Stimulated activated CD8-positive, alpha-beta memory T cell treated with anti-CD3 and anti-CD28 coated beads, Interleukin-4, amount 100 ng/mL, for 24 hours (primary cell): ENCODE measurements at places on chromosomes 11 and 22.

GRCh38 chr22:23787600-23787896, 782 bp downstream of the SMARCB1 start:
- DNase-seq = no peak

DNA sequence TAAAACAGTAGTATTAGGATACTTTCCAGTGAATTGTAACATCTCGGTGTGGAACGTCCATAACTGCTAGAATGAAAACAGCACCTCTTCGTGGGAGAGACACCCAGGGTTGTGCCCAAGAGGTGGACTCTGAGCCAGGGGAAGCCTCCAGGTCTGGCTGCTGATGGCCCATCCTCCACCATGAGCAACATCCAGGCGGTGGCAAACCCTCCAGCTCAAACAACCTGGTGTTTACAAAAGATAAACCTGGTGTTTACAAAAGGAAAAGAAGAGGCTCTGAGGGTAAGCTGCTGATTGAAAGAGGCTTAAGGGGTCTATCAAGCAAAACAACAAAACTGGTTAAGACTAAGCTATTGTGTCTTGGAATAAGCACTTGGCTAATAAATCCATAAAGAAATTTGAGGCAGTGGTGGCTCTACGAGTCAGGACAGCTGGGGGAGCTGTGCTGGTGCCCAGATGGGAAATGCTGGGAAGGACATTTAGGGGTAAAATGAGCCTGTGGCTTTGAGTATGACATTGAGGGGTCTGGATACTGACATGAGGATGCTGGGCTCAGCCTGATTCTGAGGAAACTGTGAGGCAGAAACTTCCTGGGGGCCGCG, 909.0 kb downstream of the BRD1 start:
- DNase-seq = no peak

- no peak for DNase-seq
Observed at GRCh38 chr11:13338427-13339069, 61.0 kb downstream of the BMAL1 start.

DNA sequence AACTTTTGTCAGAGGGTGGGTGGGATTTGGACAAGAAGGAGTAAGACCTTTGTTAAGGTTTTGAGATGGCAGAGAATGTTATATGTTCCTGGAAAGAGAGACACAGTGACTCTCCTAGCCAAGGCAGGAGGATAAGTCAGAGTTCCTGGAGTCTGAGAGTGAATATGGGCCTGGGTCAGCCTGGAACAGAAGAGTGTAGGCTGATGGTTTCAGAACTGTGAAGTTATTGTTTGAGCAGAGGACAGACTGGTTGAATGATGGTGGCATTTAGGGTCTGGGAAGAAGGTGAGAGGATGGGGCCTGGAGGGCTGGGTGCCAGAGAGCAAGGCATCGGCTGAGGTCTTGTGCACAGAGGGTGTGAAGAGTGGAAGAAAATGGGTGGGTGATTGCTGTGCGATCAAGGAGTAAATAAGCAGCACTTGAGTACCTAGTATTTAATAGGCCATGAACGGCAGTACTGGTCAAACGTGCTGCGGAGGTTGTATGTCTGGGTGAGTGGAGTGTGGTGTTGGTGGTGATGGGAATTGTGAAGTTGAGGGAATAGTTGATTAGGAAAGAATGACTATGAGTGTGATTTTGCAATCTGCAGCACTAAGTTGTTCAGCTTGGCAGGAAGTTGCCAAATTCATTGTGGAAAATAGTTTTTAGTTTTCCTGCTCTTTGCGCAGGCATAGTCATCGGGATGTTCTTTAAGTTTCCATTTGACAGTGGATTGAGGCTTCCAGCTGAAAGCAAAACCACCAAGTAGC, 1.8 kb downstream of the PANX1 start:
- no peak for DNase-seq

DNA sequence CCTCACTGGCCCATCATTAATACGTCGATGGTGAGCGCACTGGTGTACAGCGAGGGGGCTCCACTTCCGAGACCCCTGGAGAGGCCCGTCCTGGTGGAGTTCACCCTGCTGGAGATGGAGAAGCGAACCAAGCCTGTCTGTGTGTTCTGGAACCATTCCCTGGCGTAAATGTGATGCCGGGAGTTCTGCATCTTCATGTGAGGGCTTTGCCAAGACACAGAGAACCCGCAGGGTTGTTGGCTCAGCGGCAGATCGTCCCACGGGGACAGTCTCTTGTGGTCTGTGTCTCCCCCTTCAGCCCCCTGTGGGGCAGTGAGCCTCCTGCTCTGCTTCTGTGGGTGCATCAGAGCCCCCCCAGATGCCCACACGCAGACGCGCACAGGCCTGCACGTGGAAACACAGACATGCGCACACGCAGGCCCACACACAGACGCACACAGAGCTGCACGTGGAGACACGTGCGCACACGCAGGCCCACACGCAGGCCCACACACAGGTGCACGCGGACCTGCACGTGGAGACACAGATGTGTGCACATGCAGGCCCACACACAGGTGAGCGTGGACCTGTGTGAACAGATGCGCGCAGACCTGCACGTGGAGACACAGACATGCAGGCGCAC, 55.8 kb upstream of the PRODH start:
- DNase-seq = no peak

DNA sequence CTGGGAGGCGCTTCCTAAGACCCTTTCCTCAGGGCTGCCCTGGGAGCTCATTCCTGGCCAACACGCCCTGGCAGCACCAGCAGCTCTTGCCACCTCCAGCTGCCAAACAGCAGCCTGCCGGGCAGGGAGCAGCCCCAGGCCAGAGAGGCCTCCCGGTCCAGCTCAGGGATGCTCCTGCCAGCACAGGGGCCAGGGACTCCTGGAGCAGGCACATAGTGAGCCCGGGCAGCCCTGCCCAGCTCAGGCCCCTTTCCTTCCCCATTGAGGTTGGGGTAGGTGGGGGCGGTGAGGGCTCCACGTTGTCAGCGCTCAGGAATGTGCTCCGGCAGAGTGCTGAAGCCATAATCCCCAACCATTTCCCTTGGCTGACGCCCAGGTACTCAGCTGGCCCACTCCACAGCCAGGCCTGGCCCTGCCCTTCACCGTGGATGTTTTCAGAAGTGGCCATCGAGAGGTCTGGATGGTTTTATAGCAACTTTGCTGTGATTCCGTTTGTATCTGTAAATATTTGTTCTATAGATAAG, 7.6 kb downstream of the SLC39A13 start:
- no peak for DNase-seq

- DNase-seq = no peak
Observed at GRCh38 chr11:102293873-102294601, 23.2 kb upstream of the BIRC3 start.

DNA sequence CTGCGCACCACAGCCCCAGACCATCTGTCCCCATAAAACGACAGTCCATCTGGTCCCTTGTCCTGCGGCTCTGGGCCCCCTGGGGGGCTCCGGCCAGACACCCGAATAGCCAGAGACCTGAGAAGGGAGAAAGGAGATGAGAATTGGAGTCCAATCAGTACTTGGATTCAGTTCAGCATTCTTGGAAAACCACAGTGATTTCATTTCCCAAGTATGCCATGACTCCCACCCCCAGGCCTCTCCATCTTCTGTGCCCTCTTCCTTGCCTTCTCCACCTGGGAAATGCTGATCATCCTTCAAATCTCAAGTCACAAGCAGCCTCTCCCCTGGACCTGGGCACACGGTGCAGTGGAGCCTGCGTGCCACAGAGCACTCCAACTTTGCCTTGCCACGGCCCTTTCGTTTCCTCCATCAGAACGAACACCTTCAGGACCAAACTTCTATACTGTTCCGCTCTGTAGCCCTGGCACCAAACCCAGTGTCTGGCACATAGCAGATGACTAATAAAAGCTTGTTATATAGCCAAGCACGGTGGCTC, 10.9 kb upstream of the MFNG start:
- no peak for DNase-seq

- no peak for DNase-seq
Observed at GRCh38 chr22:38731703-38732161, 24.1 kb downstream of the SUN2 start.

DNA sequence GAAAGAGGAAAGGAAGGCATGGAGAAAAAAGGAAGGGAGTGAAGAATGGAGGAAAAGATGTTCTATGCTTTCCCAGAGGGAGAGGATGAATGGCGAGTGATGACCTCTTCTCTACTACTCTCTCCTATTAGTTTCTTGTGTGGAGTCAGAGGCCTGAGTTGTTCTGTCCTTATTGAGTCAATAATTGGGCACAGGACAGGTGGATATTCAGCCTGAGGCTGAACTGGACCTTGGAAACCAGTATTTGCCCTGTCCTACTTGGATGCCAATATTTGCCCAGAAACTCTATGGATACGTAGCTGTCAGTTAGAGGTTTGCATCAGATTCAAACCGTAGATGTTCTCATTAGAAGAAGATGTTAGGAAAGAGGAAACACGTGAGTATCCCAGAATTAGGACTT, 17.6 kb upstream of the SWAP70 start:
- no peak for DNase-seq

DNA sequence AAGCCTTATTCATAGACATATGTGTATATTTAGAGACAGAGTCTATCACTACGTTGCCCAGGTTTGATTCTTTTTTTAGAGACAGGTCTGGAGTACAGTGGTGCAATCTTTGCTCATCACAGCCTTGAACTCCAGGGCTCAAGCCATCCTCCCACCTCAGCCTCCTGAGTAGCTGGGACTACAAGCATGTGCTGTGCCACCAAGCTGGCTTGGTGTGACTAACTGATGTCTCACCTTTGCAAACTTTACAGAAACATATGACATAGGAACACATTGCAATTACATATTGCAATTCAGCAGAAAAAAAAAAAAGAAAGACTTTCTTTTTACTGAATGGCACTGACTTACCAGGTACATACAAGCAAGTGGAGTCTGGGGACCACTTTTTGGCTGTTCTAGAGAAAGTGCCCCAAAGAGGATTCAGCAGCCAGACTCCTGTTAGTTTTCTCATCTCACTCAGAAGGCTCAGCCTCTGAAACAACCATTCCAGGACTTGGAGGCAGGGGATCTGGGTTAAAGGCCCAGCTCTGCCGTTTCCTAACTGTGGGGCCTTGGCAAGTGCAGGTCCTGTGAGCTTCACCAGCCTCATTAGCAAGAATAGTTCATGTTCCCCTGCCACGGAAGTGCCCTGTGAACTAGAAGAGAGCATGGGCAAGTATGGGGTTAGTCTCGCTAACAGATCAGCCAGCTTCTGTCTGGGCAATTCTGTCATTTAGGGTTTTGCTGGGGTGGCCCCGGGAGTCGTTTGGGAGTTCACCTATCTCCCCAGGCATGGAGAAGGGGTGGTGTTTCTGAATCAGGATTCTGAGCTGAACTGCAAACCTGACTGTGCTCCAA, 11.3 kb upstream of the NFAM1 start:
- DNase-seq = no peak

DNA sequence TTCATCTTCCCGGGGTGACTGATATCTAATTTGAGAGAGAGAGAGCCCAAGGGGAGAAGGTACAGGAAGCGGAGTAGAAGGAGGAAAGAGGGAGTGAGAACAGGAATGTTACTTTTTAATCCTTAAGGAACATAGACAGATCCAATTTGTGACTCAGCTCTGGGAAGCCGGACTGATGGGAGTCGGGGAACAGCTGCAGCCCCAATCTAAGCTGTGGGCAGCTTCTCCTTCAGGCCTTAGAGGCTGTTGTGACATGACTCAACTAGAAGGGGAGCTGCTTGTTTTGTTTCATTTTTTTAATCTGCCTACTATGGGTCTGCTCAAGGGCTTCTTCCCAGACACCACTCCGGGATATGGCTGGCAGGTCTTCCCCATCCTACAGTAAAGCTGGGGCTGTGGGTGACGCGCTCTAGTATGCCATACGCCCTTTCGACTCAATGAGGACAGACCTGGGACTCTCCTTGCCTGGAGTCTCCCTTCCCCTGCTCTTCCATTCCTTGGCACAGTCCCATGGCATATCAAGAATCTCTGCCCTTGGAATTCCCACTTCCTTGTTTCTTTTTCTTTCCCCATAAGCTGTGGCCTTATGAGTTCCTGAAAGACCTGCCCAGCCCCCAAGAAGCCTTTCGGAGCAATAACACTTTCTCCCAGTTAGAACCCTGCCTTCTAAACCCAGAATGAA, 103.3 kb upstream of the AKIP1 start:
- DNase-seq = no peak

GRCh38 chr11:68598816-68599653, 85.3 kb upstream of the GAL start:
- no peak for DNase-seq

DNA sequence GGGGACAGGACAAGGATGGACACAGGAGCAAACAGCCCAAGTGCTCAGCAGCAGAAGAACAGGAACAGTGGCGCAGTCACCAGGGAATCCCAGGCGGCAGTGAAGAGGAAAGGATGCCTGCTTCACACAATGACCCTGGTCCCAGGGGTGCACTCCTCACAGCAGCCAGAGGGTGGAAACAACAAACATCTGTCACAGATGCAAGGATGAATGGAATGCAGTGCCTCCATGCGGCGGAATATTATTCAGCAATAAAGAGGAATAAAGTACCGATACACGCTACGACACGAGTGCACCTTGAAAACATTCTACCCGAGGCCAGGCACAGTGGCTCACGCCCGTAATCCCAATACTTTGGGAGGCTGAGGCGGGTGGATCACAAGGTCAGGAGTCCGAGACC, 12.7 kb downstream of the CSNK1E start:
- DNase-seq = no peak

GRCh38 chr22:24153353-24153752, 27.9 kb upstream of the SUSD2 start:
- DNase-seq = no peak

GRCh38 chr11:23865341-23865975, 631.4 kb upstream of the LUZP2 start:
- no peak for DNase-seq

DNA sequence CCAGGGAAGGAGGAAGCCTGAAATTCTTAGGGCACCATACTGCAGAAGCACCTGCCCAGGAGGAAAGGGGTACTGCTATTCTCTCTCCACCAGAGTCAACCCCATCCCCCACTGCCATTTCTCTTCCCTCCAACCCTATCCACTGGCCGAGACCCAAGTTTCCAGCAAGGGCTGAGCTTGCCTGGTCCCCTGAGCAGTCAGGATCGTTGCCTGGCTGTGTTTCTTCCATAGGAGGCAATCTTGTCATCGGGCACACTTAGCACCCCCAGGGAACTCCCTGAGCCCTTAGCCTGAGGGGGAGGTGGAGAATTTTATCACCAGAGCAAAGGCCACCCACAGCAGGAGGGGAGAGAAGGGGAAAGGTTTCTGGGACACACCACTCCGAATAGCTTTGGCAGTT, 115.8 kb upstream of the NECTIN1 start:
- DNase-seq = no peak

DNA sequence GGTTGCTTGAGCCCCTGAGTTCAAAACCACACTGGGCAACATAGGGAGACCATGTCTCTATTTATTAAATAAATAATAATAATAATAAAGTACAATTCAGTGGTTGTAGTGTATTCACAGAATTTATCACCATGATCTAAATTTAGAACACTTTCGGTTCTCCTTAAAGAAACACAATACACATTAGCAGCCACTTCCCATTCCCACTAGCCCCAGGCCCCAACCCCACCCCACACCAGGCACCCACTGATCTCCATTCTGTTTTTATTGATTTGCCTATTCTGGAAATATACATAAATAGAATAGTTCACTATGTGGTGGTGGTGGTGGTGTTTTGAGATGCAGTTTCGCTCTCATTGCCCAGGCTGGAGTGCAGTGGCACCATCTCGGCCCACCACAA, 45.7 kb downstream of the BCL2L13 start:
- no peak for DNase-seq

- no peak for DNase-seq
Observed at GRCh38 chr11:96334219-96334618, 8.8 kb downstream of the MAML2 start.
